ENCODE measurements at places on chromosomes 4 and X.

DNA sequence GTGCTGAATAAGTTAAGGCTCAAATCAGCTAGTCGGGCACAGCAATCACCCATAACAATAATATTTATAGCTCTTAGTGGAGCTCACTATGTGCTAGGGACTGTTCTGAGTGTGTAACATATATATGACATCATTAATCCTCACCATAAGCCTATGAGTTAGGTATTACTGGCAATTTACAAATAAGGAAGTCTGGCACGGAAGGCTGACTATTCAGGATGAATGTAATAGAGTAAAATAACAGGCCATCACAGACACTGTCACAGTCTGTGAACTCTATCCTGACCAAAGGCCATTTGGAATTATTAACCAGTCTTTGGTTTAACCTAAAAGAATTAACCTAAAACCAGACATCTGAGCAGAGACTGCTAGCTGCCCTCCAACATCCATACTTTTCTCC, 119.3 kb downstream of the C4orf51 start:
- DNase-seq, result no peak

DNA sequence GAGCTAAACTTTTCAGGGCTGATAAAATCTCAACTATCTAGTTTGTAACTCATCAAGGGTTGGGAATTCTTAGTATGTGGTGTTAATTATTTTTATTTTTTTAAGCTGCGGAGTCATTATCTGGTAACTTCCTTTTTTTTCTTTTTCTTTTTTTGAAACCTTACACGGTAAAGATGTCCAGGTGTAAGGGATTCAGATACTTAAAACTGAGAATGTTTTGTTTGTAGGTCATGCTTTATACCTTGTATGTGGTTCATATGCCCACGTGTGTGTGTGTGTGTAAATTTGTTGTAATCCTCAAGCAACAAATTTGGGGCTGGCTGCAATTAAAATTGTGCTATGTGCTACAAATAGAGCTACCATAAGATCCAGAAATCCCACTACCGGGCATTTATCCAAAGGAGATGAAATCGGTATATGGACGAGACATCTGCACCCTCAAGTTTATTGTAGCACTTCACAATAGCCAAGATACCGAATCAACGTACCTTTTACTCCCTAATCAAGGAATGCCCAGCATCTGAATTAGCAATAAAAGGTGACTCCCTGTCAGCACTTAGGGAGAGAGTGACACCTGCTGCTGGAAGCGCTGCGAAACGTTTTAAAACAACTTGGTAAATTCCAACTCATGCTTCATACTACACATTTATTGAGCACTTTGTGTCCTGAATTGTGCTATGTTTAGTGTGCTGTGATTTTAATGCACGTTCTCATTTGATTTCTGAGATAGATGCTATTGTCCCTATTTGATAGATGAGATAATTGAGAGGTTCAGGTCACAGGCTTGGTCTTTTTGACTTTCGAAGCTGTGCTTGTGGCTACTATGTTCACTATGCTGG, 16.1 kb downstream of the MSMO1 start:
- no peak for DNase-seq

- no peak for DNase-seq
These were observed 68.6 kb downstream of the NHS start for GRCh38 chrX:17443556-17443955.

DNA sequence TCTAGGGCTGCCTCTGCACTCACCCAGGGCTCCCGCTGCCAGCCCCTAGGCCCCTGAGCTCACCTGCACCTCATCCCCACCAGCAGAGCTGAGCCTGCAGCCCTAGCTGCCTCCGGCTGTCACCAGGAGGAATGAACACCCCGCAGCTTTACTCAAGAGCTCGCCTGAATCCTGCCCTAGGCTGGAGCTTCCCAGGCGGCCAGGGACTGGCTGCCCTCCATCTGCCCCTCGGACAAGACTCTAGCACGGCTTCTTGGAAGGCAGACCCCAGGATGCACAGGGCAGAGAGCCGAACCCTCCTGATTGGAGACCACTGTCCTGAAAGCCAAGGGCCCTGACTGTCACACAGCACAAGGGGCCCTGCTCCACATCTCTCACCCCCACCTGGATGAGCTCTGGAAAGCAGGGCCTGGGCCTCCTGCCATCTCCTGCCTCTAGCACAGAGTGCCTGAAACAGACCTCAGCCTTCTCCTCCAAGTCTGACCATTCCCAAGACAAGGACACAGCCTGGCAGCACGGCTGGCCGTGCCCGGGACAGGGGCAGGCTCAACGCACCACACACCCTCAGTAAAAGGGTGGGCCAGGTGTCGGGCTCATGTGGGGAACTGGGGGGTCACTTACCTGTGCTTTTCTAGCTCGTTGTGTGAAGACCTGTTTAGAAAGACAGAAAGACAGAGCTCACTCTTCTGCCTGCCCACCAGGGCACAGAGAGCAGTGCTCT, 4.4 kb downstream of the MXD4 start:
- no peak for DNase-seq
